ENCODE measurements at places on chromosomes 13 and 19. TPM values are rescaled to one million over a fixed set of nuclear protein-coding genes. Genes with fewer than 3 reads are reported as not detected.

DNA sequence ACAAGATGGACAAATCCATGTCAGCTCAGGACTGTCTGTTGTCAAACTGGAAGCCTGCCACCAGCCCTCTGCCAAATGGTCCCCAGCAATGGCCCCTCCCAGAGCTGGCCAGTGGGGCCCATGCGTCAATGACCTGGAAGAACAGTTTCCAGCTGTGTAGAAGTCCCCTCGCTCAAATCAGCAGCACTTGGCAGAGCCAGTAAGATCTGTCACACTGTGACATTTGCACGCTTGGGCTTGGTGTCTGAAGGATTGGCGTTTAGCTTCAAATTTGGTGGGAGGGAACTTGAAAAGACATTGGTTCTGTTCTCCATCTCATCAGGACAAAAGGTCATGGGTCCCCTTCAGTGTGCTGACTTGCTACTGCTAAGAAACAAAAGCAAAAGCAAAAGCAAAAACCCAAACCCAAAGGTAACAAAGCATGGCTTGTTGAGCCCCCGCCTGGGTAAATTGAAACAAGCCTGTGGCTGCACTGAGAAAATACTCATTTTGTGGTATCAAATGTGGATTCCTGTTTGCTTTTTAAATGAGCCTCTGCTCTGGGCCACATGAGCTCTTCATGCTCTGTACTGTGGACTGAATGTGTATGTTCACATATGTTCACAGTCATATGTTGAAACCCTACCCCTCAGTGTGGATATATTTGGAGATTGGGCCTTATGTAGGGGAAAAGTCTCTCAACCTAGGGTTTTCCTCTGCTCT lies 253.6 kb upstream of the MAB21L1 start:
- no peak overlapping the region for H3K27ac ChIP-seq
- DNase-seq, result no peak
- peaks cover under 1% of the 10 kb centered on the region for H3K4me1 ChIP-seq
- no peaks in the 10 kb centered on the region for H3K27me3 ChIP-seq
- no peak overlapping the region for H3K4me3 ChIP-seq
- no peaks in the 10 kb centered on the region for H3K36me3 ChIP-seq

- H3K36me3 ChIP-seq, result peaks cover 2% of the 10 kb centered on the region
- DNase-seq, result no peak
- no peaks in the 10 kb centered on the region for H3K27me3 ChIP-seq
- H3K27ac ChIP-seq, result no peak overlapping the region
Measured at GRCh38 chr19:48739404-48740163, 826 bp downstream of the RASIP1 start.

DNA sequence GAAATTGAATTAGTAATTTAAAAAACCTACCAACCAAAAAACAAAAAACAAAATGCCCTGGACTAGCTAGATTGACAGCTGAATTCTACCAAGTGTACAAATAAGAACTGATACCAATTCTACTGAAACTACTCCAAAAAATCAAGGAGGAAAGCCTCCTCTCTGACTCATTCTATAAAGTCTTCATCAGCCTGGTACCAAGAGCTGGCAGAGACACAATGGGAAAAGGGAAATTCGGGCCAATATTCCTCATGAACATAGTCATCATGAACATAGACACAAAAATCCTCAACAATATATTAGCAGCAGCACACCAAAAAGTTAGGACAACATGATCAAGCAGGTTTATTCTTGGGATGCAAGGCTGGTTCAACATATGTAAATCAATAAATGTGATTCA lies 2667.7 kb upstream of the PCDH20 start:
- no peaks in the 10 kb centered on the region for H3K27me3 ChIP-seq
- no peaks in the 10 kb centered on the region for H3K36me3 ChIP-seq
- no peak for DNase-seq
- H3K4me3 ChIP-seq, result no peak overlapping the region
- no peak overlapping the region for H3K27ac ChIP-seq
- no peaks in the 10 kb centered on the region for H3K4me1 ChIP-seq

DNA sequence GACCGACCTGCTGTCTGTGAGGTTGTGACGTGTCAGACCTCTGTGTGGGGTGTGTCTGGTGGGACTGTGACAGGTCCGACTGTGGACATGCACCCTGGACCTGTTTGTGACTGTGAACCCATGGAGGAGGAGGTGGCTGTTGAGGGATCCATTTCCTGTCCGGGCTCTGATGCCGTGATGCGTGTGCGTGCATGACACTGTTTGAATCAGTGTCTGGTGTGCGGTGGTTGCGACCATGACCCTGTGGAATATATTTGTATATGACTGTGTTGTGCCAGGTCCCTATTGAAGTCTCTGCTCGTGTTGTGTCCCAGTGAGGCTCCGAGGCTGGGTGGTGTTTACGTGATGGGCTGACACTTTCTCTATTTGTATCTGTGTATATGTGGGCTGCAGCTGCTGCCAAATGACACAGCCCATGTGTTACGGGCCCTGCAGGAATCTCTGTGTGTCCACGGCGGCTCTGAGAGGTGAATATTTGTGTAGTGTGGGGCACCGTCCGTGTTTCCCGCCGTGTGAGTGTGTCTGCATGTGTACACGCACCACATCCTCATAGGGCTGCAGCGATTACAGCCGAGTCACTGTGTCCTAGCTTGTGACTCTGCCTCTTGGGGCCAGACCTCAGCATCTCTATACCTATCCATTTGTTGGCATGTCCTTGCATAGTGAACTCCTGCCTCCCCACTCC lies 18.3 kb downstream of the CCDC97 start:
- H3K27ac ChIP-seq, result peak overlapping the region; percentile 97
- peak overlapping the region; percentile 39 for H3K4me3 ChIP-seq
- DNase-seq, result no peak
- H3K4me1 ChIP-seq, result peaks cover 60% of the 10 kb centered on the region
- no peaks in the 10 kb centered on the region for H3K27me3 ChIP-seq
- H3K36me3 ChIP-seq, result peaks cover 29% of the 10 kb centered on the region

GRCh38 chr19:15421721-15422260 lies 3.0 kb upstream of the AKAP8L start:
- no peak overlapping the region for H3K4me3 ChIP-seq
- DNase-seq, result no peak
- H3K27ac ChIP-seq, result no peak overlapping the region
- no peaks in the 10 kb centered on the region for H3K27me3 ChIP-seq

DNA sequence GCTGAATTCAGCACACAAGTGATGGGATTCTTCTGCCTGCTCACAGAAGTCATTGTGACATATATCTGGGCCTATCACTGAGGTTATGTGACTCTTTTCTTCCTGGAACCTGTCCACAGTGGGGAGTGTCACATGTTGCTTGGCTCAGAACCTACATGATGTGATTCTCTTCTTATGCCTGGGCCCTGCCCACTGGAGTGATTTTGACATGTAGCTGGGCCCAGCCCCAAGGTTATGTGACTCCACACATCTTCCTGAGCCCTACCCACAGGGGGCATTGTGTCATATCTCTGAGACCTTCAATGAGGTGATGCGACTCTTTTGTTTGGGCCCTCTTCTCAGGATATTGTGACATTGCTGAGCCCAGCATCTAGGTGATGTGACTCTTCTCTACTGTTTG lies 17.4 kb upstream of the ZNF429 start:
- H3K4me1 ChIP-seq, result no peaks in the 10 kb centered on the region
- peaks cover 3% of the 10 kb centered on the region for H3K36me3 ChIP-seq
- H3K27me3 ChIP-seq, result no peaks in the 10 kb centered on the region
- H3K4me3 ChIP-seq, result no peak overlapping the region
- no peak overlapping the region for H3K27ac ChIP-seq

- H3K4me3 ChIP-seq, result no peak overlapping the region
- no peak for DNase-seq
- H3K4me1 ChIP-seq, result peaks cover 16% of the 10 kb centered on the region
Measured at GRCh38 chr13:112510002-112510780, 77.8 kb downstream of the TUBGCP3 start.

ARHGEF1 gene
- total RNA-seq, result 73.2 TPM

FEM1A gene
- total RNA-seq, result 12.3 TPM

PARP4 gene
- 35.8 TPM for total RNA-seq

RPS28 gene
- 1,057 TPM for total RNA-seq

Data from chondrocyte (in vitro differentiated cells).